ENCODE measurements at places on chromosomes 2 and 18. TPM values are rescaled to one million over a fixed set of nuclear protein-coding genes. Genes with fewer than 3 reads are reported as not detected.

Gene ANKRD30BL
- polyA plus RNA-seq = 0.24 TPM

Gene MITD1
- polyA plus RNA-seq = 42.7 TPM

Gene TCF23
- 0.24 TPM for polyA plus RNA-seq

Gene CXCR4
- polyA plus RNA-seq = 84.3 TPM

Gene NOL4
- 2.1 TPM for polyA plus RNA-seq

Gene ADCYAP1
- polyA plus RNA-seq = 0.37 TPM

Gene SFXN5
- polyA plus RNA-seq = 12.2 TPM

Gene PRSS56
- polyA plus RNA-seq = not detected

Gene ABCB11
- 0.13 TPM for polyA plus RNA-seq

Gene FSIP2
- 0.07 TPM for polyA plus RNA-seq

Gene RGPD6
- 13.5 TPM for polyA plus RNA-seq

Gene DIPK1C
- not detected for polyA plus RNA-seq

- no peak for DNase-seq
Observed at GRCh38 chr2:30860726-30861125, 53.5 kb upstream of the CAPN13 start.

GRCh38 chr18:66655407-66655806, 51.5 kb upstream of the CDH19 start:
- no peak for DNase-seq

GRCh38 chr2:24459224-24460161, 31.6 kb upstream of the NCOA1 start:
- no peak for DNase-seq

DNA sequence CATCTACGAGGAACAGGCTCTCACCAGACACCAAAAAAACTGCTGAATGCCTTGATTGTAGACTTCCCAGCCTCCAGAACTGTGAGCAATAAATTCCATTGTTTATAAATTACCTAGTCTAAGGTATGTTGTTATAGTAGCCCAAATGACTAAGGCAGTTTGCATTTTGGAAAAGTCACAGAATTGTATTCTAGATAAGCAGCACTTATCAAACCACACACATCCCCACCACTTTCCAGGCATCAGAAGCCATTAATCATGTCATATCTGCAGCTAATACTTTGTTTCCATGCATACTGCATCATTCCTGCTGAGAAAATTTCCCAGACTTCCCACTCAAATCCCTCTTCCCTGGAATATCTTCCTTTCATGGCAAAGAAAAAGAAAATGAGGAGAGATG, 187.2 kb downstream of the INO80D start:
- DNase-seq = no peak

DNA sequence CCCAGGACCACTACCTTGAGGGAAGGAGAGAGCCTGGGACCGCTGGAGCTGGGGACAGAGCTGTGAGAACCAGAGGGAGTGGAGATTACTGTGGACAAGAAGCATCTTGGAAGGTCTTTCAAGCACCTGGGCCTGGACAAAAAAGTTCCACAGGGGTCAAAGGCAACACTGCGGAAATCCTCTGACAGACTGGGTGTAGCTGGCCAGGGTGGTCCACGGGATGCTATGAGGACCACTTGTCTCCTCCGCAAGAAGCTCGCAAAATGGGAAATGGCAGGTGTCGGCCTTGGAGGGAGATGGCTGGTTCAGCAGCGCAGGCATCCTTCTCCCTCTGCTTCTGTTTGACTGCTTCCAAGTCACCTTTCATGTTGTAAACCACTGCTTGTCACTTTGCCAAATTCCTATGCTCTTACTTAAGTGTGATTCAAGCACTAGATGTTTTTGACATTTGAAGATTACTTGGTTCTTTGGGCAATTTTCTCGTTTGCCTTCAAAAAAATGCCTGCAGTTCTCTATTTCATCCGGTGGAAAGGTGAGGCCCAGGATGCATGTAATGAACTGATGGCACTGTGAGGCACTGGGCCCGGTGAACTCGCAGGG, 27.7 kb downstream of the KLHL29 start:
- DNase-seq = no peak

- DNase-seq = peak; percentile 30
Observed at GRCh38 chr2:180707884-180708205, 272.6 kb upstream of the UBE2E3 start.

- no peak for DNase-seq
Observed at GRCh38 chr18:56488739-56489138, 149.7 kb downstream of the TXNL1 start.

GRCh38 chr18:9701609-9702349, 6.3 kb upstream of the RAB31 start:
- DNase-seq = peak; percentile 35

DNA sequence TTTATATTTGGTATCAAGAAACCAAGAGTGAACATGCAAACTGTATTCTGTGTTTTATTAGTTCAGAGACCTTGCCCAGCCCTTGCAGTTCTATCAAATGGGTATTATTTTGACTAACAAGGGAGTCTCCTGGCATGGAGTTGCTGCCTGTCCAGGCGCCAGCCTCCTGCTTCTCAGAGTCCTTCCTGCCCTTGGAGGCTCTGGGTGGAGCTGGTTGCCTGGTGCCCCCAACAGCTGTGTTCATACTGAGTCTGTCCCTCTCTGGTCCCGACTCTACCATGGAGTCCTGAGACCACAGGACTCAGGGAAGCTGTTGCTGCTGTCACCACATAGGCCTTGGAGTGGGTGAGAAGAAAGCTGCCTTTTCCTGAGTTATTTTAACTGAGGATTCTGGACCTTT, 26.3 kb upstream of the GREB1 start:
- no peak for DNase-seq

- peak; percentile 25 for DNase-seq
Observed at GRCh38 chr18:11512096-11513025, 97.0 kb upstream of the SLC35G4 start.

GRCh38 chr18:22591222-22591621, 173.5 kb upstream of the CTAGE1 start:
- DNase-seq = no peak

DNA sequence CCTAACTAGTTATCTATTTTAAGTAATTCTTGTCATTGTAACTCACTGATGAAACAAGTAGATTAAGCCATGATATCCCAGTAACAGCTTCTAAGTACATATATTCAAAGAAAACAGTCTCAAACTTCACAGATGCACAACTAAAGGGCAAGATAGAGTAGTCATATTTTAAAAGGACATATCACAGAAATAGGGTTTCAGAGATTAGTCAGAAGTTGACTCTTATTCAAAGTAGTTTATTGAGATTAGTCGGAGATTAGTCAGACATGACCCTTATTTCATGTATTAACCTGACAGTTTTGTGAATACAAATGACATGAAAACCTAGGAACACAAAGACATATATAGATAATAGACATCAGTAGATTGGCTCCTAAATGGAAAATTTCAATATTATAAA, 15.9 kb upstream of the CHAC2 start:
- DNase-seq = no peak

- DNase-seq = no peak
Observed at GRCh38 chr2:83574614-83575013, 884.5 kb downstream of the SUCLG1 start.

DNA sequence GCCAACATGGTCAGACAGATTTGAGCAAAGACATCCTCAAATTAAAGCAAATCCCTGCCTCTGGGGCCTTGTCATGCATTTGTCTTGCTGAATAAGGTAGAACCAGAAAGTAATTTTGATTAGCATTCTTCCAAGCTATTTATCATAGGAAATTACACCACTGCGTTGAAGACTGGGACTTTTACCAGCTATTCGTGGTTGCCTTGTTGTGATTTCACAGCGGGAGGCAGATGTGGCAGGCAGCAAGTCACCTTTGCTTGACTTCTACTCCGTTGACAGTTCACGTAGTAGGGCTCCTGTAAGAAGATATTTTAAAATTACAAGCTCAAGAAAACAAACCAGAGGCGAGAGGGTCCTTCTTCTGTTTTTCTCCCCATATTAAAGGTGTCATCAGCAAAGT, 80.6 kb downstream of the EN1 start:
- DNase-seq = no peak

DNA sequence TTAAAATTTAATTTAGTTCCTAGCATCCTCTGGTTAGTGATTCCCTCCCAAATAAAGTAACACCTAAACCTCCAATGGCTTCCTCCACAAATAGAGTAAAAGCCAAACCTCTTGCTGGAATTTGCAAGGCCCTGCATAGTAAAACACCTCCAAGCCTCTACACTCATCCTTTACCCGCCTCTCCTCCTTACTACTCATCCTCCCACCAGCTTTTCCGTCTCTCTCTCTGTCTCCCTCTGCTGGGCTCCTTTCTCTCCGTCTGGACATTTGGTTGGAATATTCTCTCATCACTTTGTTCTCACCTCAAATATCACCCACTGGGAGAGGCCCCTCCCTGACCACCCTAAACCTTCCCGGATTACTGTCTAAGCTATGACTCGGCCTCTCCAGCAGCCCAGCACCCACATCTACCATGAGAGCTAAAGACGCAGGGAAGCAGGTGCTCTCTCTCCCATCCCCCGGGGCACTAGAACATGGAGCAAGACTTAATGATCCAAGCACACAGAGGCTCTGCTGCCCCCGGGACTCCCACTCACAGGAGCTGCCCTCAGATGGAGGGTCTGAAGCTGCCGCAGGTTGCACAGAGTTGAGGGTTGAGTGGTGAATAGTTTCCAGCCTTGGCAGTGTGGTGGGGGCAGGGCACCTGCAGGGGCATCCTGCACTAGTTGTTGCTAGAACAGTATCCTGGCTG, 167.2 kb downstream of the FBXO15 start:
- DNase-seq = no peak

DNA sequence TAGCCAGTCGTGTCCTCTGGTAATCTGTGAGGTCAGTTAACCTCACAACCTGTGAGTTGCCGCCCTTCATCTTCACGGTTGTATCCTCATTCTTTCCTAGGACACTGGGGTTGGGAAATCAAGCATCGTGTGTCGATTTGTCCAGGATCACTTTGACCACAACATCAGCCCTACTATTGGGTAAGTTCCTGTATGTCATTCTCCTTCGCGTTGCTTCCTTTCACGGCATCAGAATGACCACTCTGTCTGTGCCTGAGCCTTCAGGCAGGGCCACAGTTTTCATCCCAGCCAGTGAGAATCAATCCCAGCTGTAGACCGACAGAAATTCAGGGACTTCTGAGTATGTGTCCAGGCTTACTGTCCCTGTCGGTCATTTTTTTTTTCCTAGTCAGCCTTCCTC, 67.1 kb downstream of the RAB31 start:
- peak; percentile 64 for DNase-seq

All from adrenal gland (tissue), 19 donors.